Foreskin keratinocyte (primary cell): ENCODE measurements at places on chromosomes 3 and 15.

- DNase-seq: no peak
Measured at GRCh38 chr15:70834999-70835398, 19.0 kb downstream of the LARP6 start.

DNA sequence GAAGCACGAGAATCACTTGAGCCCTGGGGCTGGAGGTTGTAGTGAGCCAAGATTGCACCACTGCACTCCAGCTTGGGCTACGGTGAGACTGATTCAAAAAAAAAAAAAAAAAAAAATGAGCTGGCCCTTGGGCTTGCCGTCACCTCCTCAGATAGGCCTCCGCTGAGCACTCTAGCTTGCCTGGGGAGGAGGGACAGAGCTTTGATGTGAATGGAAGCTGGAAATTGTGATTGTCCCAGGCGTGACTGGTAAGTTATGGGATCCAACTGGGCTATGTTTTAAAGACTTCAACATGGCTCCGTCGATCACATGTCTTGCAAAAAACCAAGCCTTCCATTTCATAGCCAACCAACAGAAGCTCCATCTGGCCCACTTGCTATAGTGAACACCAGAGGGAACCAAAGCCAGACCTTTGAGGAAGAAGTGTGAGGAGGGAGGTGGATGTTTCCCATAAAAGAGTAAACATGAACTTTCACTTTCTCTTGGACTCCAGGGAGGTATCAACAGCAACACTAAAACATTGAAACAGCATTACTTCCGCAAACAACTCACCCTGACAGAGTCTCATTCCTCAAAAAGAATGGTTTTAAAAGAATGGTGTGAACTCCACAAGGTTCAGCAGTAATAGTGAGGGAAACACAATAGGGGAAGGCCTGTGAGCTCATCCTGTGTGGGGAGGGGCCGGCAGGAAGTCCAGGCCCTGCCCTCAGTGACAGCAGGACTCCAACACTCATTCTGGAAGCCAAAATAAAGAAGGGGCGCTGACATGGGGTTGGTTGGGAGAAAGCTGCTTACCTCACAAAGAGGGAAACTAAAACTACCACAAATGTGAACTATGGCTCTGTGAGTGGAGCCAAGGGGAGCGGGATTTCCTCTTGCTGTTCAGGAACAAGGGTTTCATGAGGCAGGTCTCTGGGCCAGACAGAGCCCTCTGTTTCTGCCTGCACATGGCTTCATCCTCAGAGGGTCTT is 59.2 kb upstream of the IL12A start:
- peak; percentile 72 for DNase-seq

DNA sequence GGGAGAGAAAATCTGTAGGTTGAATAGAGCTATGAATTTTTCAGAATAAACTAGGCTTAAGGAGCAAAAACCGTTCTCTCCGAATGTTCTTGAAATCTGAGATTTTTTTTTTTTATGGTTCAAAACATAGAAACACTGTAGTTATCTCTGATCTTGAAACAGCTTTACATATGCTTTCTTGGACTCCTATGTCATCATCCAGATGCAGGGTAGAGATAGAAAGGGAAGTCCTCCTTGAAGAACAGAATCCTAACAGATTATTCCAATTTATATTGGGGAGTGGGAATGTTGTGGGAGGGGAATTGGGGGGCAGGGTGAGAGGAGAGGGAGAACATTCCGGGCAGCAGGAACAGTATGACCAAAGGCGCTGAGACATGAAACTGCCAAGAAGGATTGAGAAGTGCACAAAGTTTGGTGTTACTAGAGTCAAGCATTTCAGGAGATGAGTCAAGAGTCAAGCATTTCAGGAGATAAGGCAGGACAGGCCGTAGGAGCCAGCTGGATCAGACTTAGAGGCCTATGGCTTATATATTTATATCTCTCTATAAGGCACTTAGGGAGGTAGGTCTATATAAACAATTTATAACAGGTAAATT is 21.9 kb upstream of the ST3GAL6 start:
- DNase-seq: no peak

- DNase-seq: peak; percentile 90
Measured at GRCh38 chr3:122403489-122403888, 12.4 kb downstream of the WDR5B start.

- DNase-seq: no peak
Measured at GRCh38 chr15:65451989-65452388, 29.2 kb upstream of the IGDCC4 start.

GRCh38 chr15:45121706-45122417 is 7.7 kb downstream of the DUOXA2 start:
- DNase-seq: peak; percentile 87

- no peak for DNase-seq
Measured at GRCh38 chr3:72009851-72010443, 225.0 kb upstream of the PROK2 start.

DNA sequence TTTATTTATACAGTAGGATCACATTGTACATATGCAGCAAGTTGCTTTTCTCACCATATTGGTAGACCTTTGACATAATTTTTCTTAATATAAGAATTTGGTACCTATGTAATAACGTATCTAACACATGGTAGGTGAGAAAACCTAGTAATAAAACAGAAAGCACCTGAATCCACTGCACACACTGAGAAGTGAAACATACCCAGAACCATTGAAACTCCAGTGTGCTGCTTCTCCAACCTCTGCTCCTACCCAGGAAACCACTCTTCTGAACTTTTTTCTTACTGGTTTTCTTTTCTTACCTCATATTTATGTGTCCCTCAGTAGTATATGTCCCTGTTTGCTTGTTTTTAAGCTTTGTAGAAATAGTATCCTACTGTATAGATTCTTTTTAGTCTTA is 293.0 kb downstream of the UBE2E2 start:
- DNase-seq: no peak
